ENCODE measurements at places on chromosomes 1 and 21. TPM values are rescaled to one million over a fixed set of nuclear protein-coding genes. Genes with fewer than 3 reads are reported as not detected.

OR10J1 gene
- not detected for total RNA-seq

SPRR5 gene
- total RNA-seq = not detected

DNA sequence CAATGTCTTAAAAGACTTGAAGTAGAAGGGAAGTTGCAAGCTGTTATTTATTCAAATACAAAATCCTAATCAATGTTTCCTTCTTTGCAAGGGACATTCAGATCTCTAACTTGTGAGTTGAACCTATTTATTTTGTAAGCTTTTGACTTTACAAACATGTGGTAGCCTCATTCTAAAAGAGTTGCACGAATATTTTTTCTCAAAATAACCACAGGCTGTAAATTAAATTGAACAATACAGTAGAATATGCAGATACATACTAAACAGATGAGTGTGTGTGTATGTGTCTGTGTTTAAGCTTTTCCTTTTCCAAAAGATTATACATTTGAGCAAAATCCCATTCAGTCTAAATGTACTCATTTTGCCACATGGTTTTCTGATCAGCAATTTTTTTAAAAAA is 4.8 kb upstream of the DYNLT5 start:
- peaks cover 26% of the 10 kb centered on the region for H3K4me1 ChIP-seq
- H3K4me3 ChIP-seq = no peak overlapping the region

GRCh38 chr1:184270556-184270955 is 116.3 kb upstream of the C1orf21 start:
- H3K27me3 ChIP-seq = no peaks in the 10 kb centered on the region
- DNase-seq = no peak
- H3K36me3 ChIP-seq = no peaks in the 10 kb centered on the region
- no peaks in the 10 kb centered on the region for H3K4me1 ChIP-seq
- H3K27ac ChIP-seq = no peak overlapping the region
- H3K4me3 ChIP-seq = no peak overlapping the region

- no peak overlapping the region for H3K27ac ChIP-seq
- no peaks in the 10 kb centered on the region for H3K36me3 ChIP-seq
- H3K4me1 ChIP-seq = no peaks in the 10 kb centered on the region
- no peak for DNase-seq
- H3K27me3 ChIP-seq = no peaks in the 10 kb centered on the region
- H3K4me3 ChIP-seq = no peak overlapping the region
Measured at GRCh38 chr1:173082913-173083312, 32.2 kb upstream of the TNFSF18 start.

GRCh38 chr1:32394890-32395432 is 720 bp upstream of the BSDC1 start:
- H3K36me3 ChIP-seq = peaks cover 15% of the 10 kb centered on the region
- peak overlapping the region; percentile 100 for H3K27ac ChIP-seq
- H3K4me1 ChIP-seq = peaks cover 20% of the 10 kb centered on the region
- H3K27me3 ChIP-seq = peaks cover 4% of the 10 kb centered on the region
- DNase-seq = no peak
- peak overlapping the region; percentile 100 for H3K4me3 ChIP-seq

Data from endothelial cell (in vitro differentiated cells).